HEK293T (cell line): ENCODE measurements at places on chromosomes 13 and 19.
A peak's percentile ranks its signal among the peaks of the same experiment; 100 is the strongest.

DNA sequence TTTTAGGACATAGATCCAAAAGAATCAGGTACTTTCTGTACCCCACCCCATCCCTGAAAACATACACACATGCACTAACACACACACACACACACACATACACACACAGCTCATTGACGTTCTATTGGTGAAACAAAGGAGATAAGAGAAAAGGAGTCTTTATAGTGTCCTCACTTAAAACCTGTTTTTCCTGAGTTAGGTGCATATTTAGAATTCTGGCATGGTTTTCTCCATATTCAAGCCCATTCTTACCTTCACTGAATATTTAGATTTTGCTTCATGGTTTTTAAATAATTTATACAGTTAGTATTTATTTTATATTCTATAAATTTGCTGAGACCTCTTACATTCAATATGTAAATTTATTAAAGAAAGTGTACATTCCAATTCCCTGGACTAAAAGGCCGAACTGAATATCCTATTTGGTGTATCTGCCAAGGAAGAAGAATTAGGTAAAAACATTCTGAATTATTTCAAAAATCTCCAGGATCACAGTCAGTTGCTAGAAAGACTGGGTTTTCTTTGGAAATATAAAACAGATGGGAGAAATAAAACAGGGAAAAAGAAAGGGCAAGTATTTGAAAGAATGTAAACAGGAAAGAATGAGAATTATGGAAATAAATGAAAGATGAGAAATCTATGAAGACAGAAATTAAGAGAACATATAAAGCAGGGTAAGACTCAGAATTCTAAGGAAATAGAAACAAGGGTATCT, 556.2 kb downstream of the KCTD12 start:
- DNase-seq = no peak

DNA sequence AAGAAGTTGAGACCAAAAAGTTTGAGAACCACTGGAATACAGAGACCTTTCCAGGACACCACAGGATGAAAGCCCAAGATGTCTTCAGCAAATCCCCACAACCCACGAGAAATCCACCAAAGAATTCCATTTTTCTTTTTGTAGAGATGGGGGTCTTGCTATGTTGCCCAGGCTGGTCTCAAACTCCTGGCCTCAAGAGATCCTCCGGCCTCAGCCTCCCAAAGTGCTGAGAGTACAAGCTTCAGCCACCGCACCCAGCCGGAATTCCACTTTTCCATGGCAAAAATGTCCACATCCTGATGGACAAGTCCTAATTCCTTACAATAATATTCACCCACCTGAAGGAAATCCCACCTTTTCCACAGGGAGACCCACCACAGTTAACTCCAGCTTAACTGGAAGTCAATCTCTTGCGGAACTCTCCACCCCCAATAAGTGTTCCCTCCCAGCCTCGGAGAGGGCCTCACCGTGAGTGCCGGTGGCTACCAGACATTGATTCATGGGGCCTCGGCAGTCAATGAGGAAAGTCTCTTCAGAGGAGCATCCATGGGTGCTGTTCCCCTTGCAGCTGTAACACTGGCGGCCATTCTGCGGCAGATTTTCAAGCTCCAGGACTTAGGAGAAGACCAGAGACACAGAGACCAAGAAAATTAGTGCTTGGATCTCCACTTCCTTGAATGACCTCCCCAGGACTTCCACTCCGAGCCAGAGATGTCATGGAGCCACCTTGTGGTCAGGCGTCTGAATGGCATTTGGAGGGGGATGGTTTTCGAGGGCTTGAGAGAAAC, 12.3 kb upstream of the CADM4 start:
- peak; percentile 76 for DNase-seq

DNA sequence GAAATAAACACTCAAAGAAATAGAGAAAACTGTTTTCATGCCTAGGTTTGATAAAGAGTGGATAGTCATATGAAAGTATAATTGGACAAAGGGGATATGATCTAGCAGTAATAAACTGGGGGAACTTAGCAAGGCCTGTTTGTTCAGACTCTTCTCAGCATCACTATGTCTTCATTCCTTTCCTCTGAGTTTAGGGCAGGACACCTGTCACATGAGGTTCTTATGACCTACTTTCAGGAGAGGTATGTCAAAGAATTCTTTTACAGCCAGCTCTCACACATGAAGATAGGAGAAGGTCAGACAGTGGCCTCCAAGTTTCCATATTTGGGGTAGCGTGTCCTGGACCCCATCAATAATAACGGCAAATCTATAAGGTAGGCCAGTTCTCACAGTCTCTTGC, 11.4 kb upstream of the RFXAP start:
- DNase-seq = no peak

DNA sequence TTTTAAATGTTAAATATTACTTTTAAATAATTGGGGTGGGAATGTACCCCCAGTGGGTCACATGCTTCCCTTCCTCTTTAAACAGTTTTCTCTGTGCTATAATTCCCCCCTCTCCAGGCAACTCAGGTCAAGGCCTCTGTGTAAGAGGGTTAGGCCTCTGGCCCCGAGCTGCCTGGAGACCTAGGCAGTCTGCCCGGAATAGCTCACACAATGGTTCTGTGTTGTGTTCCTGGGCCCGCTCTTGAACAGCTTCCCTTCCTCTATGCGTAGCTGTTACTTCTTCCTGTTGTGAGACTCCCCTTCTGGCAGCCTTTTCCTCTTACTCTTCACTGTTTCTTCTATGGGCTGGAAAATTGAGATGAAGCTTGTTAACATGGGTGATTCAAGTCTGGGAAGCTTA, 14.8 kb upstream of the ZNF492 start:
- no peak for DNase-seq

- DNase-seq = no peak
These were observed 77.4 kb upstream of the RNF113B start for GRCh38 chr13:98254513-98254912.

GRCh38 chr13:82797876-82798275, 1084.4 kb downstream of the SLITRK1 start:
- DNase-seq = no peak

GRCh38 chr13:96417939-96418685, 328.2 kb downstream of the HS6ST3 start:
- no peak for DNase-seq

DNA sequence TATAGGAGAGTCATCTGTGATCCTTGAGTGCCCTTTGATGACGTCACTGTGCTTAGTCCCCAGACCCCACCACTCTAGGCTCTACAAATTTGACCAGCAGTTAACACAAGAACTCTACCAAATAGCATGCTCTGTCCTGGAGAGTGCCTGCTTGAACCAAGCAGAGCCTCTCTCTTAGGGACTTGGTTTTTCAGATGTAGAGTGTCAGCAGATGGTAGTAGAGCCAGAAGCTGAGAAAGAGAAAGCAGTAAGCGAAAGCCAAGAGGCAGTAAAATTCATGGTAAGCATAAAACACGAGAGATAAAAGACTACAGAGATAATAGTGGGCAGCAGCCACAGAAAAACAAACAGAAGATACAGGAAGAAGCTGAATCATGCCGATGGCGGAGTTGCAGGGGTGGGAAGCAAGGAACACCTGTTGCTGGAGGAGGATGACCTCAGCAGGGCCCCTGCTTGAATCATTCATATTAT, 193.3 kb downstream of the SLC7A1 start:
- no peak for DNase-seq

DNA sequence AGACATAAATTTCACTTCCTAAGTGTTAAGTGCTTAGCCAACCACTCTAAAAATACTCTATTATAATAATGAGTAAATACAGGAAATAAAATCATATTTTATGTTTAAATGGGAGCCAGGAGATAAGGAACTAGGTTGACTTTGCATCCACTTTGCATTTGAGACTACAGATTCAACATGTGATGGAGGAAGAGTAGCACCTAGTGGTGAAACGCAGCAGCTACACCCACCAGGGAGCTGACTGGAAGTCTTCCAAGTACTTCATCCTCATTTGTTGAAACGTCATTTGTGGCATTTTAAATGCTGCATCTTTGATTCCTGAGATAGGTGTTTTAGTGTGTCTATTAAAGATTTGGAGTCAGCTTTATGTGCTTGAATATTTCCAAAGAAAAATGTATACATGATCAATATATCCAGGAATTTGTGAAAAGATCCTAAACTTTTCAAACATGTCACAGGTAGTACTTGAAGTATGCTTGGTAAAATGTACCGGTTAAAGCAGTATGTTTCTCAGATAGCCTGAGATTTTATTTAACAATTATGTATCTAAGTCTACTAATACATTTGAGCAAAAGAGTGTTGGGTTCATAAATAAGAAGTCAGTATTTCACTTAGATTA, 17.4 kb upstream of the KCTD12 start:
- peak; percentile 86 for DNase-seq

- no peak for DNase-seq
These were observed 14.0 kb downstream of the MOB3A start for GRCh38 chr19:2081873-2082810.

- peak; percentile 96 for DNase-seq
These were observed 5.7 kb downstream of the ATP4A start for GRCh38 chr19:35557539-35558399.

DNA sequence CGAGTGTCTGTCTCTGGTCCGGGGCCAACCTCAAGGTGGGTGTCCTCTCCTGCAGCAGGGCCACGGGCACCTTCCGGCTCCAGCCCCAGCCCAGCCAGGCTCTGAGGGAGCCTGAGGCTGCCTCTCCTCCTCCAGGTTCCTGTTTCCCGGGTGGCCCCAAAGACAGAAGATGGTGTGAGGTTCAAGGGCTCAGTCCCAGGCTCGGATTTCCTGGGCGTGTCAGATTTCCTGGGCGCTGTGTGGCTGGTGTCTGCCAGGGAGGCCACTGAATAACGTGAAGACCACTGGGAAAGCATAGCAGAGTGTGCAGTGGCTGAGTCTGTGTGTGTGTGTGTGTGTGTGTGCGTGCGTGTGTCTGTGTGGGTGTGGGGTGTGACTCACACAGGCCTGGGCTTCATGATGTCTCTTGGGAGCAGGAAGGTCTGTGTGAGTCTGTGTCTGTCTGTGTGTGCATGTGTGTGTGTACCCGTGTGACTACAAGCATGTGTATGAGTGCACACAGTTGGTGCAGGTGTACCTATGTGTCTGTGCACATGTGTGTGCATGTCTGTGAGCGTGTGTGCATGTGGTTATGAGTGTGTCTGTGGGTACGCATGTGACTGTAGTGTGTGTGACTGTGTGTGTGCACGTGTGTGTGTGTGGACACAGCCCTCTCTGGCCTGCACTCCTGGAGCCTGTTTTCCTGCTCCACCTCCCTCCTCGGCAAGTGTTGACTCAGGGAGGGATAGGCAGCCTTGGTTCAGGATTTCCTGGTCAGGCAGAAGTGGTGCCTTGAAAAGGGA, 28.3 kb downstream of the CEBPA start:
- no peak for DNase-seq

GRCh38 chr13:40439928-40440327, 226.5 kb downstream of the FOXO1 start:
- no peak for DNase-seq

GRCh38 chr13:90246687-90247345, 1100.7 kb upstream of the MIR17HG start:
- no peak for DNase-seq

- no peak for DNase-seq
These were observed 9.9 kb downstream of the PTH2 start for GRCh38 chr19:49413348-49413747.

- no peak for DNase-seq
These were observed 6.7 kb downstream of the LONP1 start for GRCh38 chr19:5713228-5713627.

DNA sequence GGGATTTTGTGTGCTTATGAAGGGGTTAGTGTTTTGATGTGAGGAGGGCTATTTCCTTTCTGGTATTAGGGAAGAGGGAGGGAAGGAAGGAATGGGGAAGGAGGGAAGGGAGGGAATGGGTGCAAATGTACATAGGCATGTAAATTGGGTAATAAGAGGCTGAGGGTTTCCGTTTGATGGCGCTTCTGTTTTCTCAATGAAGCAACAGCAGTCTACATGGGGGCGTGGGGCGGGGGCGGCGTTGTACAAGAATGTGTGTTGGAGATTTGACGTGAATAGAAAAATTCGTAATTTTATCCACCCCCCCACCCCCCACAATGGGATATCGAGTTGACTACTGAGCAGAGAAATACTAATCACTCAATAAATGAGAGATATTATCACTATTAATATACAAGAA, 52.5 kb downstream of the PDS5B start:
- DNase-seq = no peak

DNA sequence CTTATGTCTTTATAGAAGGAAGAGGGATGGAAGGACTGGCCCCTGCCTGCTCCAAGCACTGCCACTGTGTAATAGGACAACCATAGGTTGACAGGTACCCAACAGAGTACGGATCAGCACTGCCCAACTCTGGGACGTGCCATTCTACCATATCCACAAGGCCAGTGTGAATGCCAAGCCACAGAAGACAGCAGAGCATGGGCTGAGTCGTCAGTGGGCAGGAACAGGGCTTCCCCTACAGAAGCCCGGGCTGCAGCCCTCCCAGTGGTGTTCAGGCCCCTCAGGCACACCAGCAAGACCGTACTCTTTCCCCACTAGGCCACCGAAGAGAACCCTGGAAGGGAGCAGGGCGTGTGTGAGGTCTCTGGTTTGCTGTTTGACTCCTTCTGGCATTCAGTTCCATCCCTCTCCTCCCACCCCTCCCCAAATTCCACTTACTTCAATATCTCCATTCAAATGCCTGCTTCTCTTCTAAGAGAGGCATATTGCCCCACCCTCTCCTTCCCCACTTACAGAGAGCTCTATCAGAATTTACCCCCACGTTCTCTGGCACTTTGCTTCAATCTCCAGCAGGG, 209.4 kb downstream of the FOXO1 start:
- no peak for DNase-seq

- no peak for DNase-seq
These were observed 1060.5 kb downstream of the DIAPH3 start for GRCh38 chr13:59103004-59103768.

DNA sequence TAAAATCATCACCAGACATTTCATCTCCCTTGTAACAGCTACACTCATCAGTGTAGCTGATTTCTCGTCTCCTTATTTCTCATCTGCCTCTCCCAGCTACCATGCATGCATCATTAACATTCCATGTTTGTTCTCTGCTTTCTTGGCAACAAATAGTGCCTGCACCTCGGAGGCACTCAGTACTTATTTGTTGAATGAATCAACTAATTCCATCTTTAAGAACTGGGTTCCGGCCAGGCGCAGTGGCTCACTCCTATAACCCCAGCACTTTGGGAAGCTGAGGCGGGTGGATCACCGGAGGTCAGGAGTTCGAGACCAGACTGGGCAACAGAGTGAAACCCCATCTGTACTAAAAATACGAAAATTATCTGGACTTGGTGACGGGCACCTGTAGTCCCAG, 63.9 kb upstream of the GTF3A start:
- DNase-seq = no peak
